GM18507 (cell line): ENCODE measurements at places on chromosomes 11 and 22.

GRCh38 chr11:110125632-110126031, 32.4 kb downstream of the ZC3H12C start:
- DNase-seq, result no peak

DNA sequence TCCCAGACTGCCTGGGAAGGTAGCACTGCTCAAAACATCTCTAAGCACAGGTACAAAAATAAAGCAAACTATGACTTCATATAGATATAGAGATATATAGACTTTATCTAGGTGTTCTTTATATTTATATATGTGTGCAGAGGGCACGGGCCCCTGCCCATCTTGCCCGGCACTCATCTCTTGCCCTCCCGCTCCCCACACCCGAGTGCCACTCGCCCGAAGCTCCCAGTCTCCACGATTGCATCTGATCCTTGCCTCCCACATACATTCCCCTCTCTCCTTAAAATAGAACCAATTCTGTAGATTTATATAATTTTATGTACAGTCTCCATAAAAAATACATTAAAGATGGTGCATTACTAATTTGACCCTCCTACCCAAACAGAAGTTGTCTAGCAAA, 55.5 kb downstream of the IGSF9B start:
- DNase-seq, result no peak

- no peak for DNase-seq
Observed at GRCh38 chr11:47912843-47913437, 64.8 kb upstream of the NUP160 start.

GRCh38 chr11:20000351-20001134, 159.7 kb downstream of the DBX1 start:
- DNase-seq, result no peak

DNA sequence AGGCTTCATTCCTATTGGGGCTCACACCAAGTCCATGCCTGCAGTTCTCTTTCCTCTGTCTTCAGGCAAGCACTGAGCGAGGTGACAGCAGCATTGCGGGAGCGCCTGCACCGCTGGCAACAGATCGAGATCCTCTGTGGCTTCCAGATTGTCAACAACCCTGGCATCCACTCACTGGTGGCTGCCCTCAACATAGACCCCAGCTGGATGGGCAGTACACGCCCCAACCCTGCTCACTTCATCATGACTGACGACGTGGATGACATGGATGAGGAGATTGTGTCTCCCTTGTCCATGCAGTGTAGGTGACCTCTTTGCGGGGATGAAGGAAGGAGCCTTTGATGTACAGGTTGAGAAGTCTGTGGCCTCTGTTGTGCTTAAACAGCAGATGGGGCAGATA, 11.4 kb upstream of the RRM1 start:
- no peak for DNase-seq

GRCh38 chr11:121524233-121524631, 71.5 kb upstream of the SORL1-AS1 start:
- no peak for DNase-seq

DNA sequence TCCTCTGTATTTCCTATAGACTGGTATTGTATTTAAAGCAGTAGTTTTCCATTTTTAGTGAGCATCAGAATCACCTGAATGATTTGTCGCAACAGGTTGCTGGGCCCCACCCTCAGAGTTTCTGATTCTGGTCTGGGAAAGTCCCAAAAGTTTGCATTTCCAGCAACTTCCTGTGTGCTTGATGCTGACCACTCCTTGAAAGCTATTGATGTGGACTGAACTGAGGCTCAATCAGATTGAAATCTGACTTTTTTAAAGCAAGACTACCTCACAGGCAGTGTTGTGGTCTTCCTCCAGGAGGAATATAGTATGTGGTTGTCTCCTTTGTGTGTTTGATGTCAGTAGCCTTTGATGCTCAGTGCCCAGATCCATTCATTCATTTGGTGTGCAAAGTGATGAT, 17.2 kb upstream of the MPZL2 start:
- no peak for DNase-seq

- DNase-seq, result no peak
Observed at GRCh38 chr11:126469311-126469710, 113.8 kb downstream of the ST3GAL4 start.

DNA sequence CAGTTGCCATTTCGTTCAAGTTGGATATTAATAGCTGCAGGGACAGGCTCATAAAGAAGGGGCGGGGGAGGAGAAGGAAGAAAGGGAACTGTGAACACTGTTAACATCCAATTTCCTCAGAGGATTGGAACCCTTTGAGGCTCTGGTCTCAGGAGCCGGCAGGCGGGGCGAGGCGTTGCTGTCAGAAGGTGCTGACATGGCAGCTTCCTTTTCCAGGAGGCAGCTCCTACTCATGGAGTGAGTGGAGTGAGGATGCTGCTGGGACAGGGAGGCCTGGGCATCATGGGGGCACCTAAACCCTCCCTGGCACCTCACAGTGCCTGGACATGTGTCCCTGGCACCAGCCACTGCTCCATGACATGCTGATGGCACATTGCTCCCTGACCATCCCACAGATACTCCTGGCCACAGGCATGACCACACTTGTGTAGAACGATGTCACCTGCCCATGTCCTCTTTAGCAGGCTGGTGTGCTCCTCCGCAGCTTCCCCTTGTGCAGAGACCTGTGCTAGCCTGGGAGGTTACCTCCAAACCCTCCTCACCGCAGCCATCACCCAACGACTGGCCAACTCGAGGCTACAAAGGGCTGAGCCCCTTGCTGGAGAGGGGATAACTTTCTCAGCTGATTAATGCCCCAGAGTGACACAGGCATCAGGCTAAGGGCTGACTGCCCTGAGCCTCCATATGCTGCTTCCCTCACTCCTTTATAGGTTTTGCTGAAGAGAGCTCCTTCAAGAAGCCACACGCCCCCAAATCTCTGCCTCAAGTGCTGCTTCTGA, 79.6 kb upstream of the NECTIN1 start:
- DNase-seq, result no peak

GRCh38 chr11:8047382-8047781, 33.6 kb upstream of the TUB start:
- no peak for DNase-seq

- no peak for DNase-seq
Observed at GRCh38 chr11:129365816-129366215, 9.8 kb upstream of the BARX2 start.

DNA sequence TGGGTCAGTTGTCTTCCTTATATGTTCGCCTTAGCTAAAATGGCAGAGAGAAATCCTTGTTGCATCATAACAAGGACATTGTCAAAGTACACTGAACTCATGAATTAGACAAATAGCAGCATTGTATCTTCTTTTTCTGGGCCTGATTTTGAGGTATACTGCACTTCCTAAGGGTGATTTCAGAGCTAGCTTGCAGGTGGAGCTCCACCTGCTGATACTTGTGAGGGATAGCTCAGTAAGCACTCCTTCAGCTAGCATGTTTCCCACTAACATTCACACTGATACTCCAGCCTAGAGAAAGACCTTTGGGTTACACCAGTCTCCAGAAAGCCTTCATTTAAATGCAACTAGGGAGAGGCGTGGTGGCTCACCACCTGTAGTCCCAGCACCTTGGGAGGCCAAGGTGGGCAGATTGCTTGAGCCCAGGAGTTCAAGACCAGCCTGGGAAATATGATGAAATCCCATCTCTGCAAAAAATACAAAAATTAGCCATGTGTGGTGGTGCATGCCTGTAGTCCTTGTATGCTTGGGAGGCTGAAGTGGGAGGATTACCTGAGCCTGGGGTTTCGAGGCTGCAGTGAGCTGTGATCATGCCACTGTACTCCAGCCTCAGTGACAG, 29.8 kb downstream of the JAM3 start:
- no peak for DNase-seq

GRCh38 chr11:96341211-96342013, 1.6 kb downstream of the MAML2 start:
- DNase-seq, result peak; percentile 38

- DNase-seq, result no peak
Observed at GRCh38 chr11:74208507-74208906, 37.4 kb downstream of the PPME1 start.

GRCh38 chr11:19751055-19751454, 38.4 kb downstream of the NAV2 start:
- no peak for DNase-seq

DNA sequence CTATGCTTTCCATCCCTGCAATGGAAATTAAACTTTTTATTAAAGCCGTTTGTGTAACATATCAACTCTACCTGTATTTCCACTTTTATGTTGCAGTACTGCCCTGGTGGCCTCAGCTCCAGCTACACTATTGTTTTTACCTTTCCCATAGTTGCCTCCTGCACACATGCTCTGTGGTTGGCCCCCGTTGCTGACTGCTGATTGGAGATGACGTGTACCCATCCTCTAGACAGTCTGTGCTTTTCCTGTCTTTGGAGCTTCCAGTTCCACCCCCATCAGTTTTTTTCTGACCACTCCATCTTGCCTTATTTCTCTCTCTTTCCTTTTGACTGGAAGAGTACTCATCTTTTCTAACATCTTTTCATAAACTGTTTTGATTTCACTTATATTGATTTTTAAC, 123.8 kb downstream of the TEAD1 start:
- DNase-seq, result no peak

DNA sequence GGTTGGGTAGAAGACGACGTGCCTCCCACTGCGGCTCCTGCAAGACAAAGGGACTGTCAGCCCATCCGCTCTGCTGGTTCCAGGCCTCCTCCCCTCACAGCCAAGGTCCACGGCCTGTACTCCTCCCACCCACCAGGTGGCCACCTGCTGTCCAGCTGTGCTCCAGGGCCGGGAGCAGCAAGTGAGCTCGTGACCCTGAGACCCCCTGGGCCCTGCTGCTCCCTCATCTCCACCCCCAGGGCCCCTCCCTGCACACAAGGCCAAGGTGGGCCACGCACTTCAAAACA, 27.4 kb downstream of the TSPAN4 start:
- DNase-seq, result no peak

- no peak for DNase-seq
Observed at GRCh38 chr11:27611947-27612455, 88.3 kb downstream of the BDNF start.

GRCh38 chr11:106959800-106960199, 58.5 kb downstream of the GUCY1A2 start:
- no peak for DNase-seq

GRCh38 chr11:16897470-16898061, 116.6 kb downstream of the PLEKHA7 start:
- no peak for DNase-seq

GRCh38 chr11:102375720-102376399, 28.8 kb downstream of the BIRC2 start:
- DNase-seq, result no peak

DNA sequence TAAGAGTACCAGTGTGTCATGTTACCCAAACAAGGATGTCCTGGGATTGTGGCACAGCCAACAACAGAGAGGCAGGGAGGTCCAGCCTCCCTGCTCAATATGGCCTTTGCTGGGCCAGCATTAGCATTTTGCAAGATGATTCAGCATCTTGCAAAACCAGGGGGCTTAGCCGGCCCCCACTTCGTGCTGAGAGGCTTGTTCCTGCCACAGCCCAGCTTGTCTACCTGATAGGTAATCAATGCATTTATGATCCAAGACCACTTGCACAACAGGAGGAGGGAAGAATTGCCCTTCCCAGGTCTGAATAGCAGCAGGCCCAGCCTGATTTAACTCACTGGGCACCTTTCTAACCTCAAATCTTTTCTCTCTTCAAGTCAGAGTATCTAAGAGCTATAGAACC, 189.0 kb upstream of the SYT13 start:
- no peak for DNase-seq

DNA sequence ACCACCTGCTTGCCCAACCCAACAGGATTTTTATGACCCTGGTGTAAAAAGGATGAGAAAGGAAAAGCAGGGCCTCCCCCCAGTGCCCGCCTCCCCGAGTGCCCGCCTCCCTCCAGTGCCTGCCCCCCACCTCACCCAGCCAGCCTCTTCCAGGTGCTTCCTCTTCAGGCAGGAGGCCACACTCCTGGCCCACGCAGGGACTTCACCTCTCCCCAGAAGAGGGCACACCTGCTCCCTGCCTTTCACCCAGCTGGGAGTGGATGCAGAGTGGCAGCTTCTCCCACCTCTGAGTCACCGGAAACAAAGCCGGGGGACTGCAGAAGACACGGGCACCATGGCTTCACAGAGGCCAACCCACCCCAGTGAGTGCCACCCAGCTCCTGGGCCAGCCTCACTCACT, 16.1 kb downstream of the CPT1A start:
- DNase-seq, result no peak

GRCh38 chr11:1952806-1953482, 5.8 kb downstream of the MRPL23 start:
- DNase-seq, result no peak

DNA sequence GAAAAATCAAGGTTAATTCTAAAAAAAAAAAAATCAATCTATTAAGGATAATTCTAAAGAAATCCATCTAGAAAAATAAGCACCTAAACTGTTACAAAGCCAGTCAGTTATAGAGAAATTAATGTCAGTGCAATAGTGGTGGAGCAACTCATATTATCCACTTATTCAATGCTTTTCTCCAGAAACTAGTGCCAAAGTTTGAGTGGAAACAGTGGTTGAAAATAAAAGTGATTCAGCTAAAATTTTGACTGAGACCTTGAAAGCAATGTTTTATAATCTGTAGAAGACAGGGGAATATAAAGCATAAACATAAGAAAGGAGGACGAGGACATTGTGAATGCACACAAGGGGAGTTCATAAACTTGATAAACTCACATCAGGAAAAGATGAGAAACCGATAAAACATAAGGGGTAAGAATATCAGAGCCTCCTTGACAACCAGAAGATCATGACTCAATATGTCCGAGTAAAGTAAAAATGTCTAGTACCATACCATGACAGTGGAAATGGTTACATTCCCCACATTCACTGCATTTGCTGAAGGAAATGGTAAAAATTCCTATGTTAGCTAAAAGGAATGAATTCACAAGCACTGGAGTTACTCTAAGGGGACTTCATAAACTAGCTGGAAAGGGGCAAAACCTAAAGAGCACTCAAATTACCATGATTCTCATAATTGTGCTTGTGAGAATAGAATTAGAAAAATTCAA, 58.7 kb upstream of the SLC5A12 start:
- no peak for DNase-seq

- no peak for DNase-seq
Observed at GRCh38 chr22:42964994-42965699, 49.8 kb downstream of the PACSIN2 start.

DNA sequence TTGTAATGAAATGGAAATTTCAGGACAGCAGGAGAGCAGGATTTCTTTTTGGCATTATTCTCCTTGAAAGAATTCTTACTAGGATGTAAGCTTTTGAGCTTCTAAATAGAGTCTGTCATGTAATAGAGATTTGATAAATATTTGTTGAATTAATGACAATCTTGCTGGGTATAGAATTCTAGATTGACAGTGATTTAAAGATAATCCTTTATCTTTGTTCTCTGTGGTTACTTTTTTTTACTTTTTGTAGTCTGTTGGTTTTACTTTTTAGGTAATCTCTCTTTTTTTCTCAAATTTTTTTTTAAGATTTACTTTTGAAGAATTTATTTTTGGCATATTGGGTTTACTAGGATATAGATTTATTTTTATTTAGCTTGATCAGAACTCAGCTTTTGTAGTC, 54.8 kb downstream of the TMEM135 start:
- DNase-seq, result no peak

- DNase-seq, result peak; percentile 8
Observed at GRCh38 chr11:1308743-1309497, 512 bp downstream of the TOLLIP start.
